ENCODE measurements at places on chromosomes 2 and 18.
A peak's percentile ranks its signal among the peaks of the same experiment; 100 is the strongest.

DNA sequence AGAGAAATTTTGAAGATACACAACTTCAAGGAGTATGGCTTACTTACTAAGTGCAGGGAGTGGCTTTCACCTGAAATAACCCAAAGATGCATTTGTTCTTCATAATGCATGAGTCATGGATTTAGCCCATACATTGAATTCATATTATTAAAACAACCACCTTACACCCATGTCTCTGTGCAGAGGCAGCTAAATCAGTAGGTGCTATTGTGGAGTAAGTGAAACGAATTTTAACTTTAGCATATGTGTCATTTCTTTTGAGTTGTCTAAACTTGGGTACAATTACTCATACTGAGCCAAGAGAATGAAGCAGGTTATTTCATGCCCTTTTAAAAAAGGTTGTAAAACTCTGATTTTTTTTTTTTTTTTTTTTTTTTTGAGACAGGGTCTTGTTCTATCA lies 11.0 kb upstream of the ANKRD29 start:
- no peak for DNase-seq

- DNase-seq, result no peak
These were observed at the start of gene FNDC4 for GRCh38 chr2:27494944-27495554. Gene FNDC4 (minus strand): TSS chr2:27495200. CDS start chr2:27494679, 521 bp downstream.

- no peak for DNase-seq
These were observed 467.2 kb downstream of the SPAG16 start for GRCh38 chr2:213751446-213751845.

DNA sequence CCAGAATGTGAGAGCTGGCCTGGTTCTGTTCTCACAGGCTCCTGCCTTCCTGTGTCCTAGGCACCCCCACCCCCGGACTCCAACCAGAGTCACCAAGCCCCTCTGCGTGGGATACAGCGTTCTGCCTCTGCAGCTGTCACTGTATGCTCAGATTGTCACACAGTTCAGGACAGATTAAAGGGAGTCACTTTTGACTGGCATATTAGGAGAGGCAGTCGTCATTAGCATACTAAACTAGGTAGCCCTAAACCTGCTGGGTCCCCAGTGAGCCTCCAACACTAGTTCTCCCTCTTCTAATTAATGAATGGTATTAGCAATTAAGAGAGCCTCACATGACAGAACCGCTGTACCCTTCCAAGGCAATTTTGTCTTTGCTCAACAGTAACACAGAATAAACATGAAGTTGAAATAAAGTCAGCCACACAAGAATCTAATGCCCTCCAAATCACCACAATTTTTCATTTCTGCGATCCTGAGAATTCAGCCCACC lies 340.2 kb downstream of the CMPK2 start:
- no peak for DNase-seq

GRCh38 chr2:197869041-197869440 lies 64.6 kb downstream of the PLCL1 start:
- DNase-seq, result no peak

GRCh38 chr18:49022311-49023161 lies 71.8 kb upstream of the SMAD7 start:
- no peak for DNase-seq

GRCh38 chr18:42712065-42712464 lies 403.4 kb downstream of the RIT2 start:
- DNase-seq, result no peak

DNA sequence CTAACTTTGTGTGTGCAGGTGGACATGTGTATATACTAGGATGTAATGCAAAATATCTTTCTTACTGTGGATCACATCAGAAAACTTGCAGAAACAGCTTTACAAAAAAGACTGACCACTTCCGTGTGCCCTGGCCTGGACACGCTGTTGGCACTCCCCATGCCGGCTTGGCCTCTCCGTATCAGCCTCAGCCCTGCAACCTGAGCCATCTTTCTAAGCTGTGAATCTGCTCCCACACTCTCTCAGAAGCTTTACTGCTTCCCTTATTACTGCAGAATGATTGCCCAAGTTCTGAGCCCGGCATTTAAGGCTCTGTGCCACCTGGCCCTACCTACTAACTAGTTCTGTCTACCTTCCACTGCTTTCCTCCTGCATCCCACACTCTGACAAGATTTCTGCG lies 37.8 kb downstream of the MYO7B start:
- no peak for DNase-seq

DNA sequence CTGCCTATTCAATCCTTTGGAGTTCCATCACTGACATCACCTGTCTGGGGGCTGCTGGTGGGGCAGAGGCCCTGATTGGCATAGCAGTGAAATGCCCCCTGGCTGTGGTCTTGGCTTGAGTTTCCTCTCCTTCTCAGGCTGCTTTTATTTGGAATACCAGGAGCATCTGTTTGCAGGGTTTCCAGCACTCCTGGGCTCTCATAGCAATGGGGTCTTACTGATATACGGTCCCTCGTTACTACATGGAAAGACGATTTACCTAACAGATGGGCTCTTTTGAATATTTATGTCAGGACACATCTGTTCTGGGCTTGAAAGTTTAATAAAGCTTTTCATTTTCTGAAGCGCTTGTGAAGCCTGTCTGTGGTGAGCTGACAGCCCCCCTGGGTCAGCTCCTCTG lies 230.3 kb downstream of the SLC4A3 start:
- DNase-seq, result no peak

GRCh38 chr2:70784320-70784719 lies 6.1 kb downstream of the FIGLA start:
- DNase-seq, result no peak

GRCh38 chr2:120869730-120870466 lies 134.2 kb downstream of the GLI2 start:
- no peak for DNase-seq

DNA sequence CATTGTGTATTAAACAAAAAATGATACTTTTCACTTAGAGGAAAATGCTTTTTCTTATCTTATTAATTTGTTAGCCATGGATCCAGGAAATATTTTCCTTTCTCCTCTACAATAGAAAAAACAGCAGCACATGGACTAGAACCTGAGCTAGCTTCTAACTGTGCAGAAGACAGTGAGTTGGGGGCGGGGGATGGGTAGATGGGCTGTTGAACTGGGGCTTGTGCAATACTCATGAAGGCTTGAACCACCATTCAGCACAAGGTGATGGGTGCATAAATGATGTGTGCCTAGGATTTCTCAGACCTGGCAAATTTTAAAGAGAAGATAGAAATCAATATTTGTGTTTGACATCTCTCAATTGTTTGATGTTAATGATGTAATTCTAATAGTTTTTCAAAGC lies 42.0 kb downstream of the COL5A2 start:
- DNase-seq, result no peak

DNA sequence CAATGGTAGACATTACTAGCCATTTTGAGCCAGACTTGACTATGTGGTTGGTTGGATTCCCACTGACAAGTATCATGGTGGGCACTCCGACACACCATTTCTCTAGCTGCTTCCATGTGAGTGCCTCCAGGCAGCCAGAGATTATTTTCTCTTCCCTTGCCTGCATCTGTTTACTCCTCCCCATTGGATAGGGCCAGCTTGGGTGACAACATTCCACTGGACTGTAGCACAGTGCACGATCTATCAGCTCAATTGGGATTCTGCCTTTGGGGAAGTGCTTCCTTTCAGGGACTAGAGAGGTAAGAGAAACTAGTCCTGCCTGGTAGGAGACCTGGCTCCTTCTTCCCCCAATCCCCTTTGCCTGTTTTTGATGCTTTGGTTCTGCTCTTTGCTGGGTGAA lies 49.0 kb upstream of the MAP4K3 start:
- DNase-seq, result no peak

DNA sequence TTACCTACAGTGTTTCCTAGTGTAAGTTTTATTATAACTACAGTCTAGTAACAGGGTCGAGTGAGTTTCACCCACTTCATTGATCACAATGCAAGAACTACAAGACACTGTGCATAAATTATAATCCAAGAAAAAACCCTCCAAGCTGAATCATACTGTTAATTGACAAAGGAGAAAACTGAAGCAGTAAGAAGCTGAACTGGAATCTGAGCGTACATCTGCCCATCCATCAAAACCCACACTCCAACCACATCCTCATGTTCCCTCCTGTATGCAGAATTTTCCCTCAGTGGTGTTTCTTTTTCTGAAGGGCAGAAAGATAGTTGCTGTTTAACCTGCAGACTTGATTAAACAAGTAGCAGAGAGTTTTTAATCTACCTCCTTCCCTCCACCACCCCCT lies 49.5 kb upstream of the KIDINS220 start:
- no peak for DNase-seq

DNA sequence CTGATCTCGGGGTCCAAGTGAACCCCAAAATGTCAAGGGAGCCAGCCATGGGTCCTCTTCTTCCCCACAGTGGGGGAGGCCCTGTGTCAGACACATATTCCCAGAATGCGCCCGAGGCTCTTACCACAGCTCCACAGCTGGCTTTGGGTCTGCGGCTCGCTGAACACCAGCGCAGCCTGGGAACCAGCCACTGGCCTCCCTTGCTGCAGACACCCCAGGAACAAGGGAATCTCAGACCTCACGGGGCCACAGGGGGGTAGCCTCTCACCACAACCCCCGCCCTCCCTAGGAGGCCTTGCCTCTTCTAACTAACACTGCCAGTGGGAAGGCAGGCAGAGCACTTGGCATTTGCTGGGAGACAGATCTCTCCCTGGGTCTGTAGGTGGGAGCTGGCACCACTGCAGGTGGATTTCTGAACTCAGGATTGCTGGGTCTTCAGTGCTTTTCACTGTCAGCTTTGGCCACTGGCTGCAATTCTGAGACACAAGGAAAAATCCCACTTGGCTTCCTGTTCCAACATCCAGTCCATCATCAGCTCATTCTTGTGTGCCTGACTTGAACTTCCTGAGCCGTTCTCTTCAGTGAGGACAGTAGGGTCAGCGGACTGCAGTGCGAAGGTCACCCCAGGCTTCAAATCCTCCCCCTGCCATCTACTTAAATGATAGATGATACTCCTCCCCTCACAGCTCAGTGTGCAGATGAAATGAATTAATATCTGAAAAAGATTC lies 128.7 kb downstream of the CAPN13 start:
- no peak for DNase-seq

DNA sequence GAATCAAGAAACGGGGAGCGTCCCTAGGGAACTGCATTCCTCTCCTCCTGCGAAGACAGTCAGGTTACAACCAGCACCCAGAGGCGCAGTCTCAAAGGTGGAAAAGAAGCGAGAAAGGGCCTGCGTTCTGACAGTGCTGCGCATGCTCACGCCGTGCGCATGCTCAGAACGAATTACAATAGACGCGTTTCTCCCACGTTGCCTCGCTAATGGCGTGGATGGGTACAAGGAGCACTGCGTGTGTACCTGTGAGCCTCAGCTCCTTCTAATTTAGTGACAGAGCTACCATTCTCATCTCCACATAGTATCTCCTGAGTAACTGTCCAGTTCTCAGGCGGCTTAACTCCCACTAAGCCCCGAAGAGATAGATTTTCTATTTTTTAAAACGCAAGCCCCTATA lies 448.8 kb downstream of the TXNL1 start:
- DNase-seq, result no peak

DNA sequence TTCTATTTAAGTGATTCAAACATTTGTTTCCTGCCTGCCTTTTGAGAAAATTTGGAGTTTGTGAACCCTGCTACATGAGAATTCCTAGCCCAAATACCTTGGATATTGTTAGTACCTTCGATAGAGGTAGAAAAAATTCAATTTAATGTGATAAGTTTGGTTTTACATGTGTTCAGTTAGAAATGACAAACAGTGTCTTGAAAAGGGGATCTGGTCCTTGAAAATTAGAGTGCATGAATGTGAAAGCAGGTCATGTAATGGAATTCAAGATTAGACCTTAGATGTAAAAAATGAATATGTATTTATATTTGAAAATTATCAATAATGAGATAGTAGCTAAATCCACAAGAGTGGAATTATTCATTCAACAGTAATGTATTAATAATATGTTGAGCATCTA lies 70.5 kb downstream of the PIK3C3 start:
- DNase-seq, result no peak

DNA sequence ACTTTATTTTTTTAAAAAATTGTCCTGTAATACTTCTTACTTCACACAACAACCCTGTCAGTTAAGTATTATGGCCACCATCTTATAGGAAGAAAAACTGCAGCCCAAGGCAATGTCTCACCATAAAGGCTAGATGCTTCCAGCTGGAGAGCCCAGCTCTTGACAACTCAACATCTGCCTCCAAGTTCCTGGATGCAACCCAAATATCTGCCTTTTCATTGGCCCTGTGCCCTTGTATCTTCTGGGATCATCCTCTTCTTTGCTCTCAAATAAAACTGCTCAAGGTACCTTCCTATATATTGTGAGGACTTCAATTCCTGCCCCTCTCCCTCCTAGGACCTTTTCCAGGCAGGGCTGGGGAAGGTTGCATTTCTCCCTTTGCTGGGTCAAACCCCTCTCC lies 69.5 kb downstream of the BIN1 start:
- DNase-seq, result no peak

- DNase-seq, result no peak
These were observed 1.7 kb downstream of the WIPF1 start for GRCh38 chr2:174595891-174596397.

- DNase-seq, result no peak
These were observed 372.8 kb upstream of the RND3 start for GRCh38 chr2:150860301-150860700.

DNA sequence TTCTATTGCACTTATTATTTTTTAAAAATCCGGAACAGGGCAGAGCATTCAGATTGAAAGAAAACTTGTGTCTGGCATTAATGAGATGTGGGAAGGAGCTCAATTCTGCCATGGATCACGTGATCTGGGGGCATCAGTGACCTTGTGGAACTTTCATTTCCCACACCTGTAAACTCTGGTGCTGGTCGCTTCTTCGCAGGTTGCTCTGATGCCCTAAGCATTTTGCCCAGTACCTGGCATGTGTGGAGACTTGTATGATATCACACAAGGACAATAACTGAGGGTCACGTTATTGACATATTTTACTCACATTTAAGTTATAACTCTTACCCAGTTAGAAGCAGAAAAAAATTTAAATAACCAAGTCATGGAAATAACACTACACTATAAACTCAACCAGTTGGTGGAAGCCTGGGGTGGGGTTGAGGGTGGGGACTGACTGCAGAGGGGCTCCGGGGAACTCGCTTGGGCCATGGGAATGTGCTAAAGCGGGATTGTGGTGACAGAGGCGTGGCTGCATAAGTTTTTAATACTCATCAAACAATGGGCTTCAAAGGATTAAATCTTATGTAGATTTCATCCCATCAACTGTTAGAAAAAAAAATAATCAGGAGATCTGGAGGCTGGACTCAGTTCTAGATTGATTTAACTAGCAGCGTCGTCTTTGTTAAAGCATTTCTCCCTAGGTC lies 36.5 kb downstream of the ST3GAL5 start:
- no peak for DNase-seq

GRCh38 chr2:238119756-238120462 lies 18.6 kb upstream of the KLHL30 start:
- no peak for DNase-seq

- no peak for DNase-seq
These were observed 17.8 kb upstream of the ACVR2A start for GRCh38 chr2:147827088-147827375.

DNA sequence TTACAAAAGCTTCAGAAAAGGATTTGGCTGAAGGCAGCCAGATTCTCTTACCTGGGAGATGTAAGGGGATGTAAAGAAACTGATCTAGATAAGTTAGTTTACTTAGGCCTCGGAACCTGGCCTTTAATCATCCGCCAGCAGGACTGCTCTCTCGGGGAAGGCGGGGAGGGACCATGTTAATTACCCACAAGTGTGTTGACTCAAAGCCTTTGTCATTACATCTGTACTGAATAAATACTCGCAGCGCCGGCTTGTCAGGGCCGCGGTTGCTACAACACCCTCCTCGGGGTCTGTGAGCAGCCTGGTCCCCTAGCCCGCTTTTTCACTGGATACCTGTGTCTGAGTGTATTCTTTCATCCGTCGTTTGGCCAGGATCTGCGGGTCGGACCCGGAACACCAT lies 6.7 kb downstream of the CHMP3 start:
- DNase-seq, result peak; percentile 24

Data from SHP77 treated with DMSO at 0.1 percent for 48 hours (cell line).